ENCODE measurements at places on chromosomes 7 and 10. TPM values are rescaled to one million over a fixed set of nuclear protein-coding genes. Genes with fewer than 3 reads are reported as not detected.

DNA sequence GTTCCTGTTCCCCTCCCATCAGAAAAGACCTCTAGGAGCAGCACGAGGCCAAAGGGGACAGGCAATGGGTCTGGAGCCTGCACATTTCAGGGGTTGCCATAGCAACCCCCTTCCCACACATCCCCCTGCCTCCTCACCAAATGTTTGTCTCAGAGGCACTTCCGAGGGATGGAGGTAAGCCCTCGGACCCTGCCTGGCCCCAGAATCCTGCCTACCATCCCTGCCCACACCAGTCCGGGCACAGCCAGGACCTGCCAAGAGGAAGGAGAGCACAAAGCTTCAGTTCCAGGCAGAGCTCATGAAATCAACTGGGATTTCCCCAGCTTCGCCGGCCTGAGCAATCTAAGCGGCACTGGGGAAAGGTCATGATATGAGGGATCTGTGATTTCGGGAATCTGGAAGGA, 175.0 kb upstream of the PLXNA4 start:
- no peak overlapping the region for H3K4me3 ChIP-seq
- no peak for DNase-seq
- H3K27me3 ChIP-seq, result no peaks in the 10 kb centered on the region
- H3K36me3 ChIP-seq, result no peaks in the 10 kb centered on the region
- H3K27ac ChIP-seq, result no peak overlapping the region

DNA sequence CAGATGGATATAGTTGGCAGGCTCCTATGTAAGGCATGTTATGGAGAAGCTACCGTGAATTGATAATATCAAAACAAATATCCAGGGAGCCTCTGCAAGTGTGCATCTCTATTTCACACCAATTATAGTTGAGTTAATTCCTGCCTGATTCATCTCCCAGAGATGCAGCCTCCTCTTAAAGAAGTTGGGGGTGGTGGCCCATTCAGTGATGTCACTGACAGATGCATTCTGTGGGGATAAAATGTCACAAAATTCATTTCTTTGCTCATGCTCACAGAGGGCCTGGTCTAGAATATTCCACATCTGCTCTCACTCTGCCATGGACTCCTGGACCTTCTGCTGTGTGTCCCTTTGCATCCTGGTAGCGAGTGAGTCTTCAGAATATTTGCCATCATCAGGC, 189.1 kb upstream of the PRSS1 start:
- no peak overlapping the region for H3K4me3 ChIP-seq
- no peaks in the 10 kb centered on the region for H3K27me3 ChIP-seq
- no peak for DNase-seq
- no peak overlapping the region for H3K27ac ChIP-seq

AKR1B15 gene
- total RNA-seq, result not detected

POLR2J gene
- 73.2 TPM for total RNA-seq

DNA sequence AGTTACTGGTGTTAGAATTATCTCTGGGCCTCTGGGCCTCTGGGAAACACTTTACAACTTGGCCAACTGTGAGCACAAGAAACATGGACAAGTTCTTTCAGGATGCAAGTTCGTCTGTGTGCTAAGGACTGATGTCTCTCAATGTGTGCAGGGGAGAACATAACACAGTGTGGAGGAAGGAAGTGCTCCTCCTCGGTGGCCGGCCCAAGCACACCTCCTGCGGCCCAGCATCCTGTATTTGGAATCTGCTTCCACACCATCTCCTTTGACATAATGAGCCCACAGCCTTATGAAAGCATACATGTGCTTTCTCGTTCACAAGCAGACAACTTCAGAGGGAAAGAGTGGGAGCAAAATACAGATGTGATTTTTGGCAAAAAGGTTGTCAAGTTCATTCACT, 59.0 kb downstream of the MTPN start:
- peaks cover 18% of the 10 kb centered on the region for H3K4me1 ChIP-seq
- H3K4me3 ChIP-seq, result no peak overlapping the region
- H3K27ac ChIP-seq, result no peak overlapping the region
- no peak for DNase-seq

- H3K27ac ChIP-seq, result no peak overlapping the region
- no peak for DNase-seq
- no peaks in the 10 kb centered on the region for H3K36me3 ChIP-seq
- H3K4me3 ChIP-seq, result no peak overlapping the region
- H3K27me3 ChIP-seq, result no peaks in the 10 kb centered on the region
These were observed 40.5 kb downstream of the PDE6C start for GRCh38 chr10:93652857-93653256.

DNA sequence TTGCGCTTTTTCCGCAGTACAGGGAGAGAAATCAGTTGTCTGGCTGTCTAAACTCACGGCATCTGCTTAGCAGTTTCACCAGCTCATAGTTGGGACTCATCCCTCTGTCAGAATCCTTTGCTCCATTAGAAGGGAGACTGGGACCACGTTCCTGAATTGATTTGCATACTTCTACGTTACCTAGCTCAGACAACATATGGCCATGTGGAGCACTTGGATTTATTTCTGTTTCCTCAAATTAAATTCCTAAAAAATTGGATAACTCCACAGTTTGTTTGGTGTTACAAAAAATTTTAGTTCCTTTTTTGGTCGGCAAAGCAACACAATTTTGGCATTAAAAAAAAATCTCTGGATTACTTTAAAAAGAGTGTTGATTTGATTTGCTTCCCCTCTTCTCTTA, 614.0 kb downstream of the AUTS2 start:
- H3K27me3 ChIP-seq, result no peaks in the 10 kb centered on the region
- H3K36me3 ChIP-seq, result no peaks in the 10 kb centered on the region
- no peak overlapping the region for H3K4me3 ChIP-seq

GRCh38 chr10:74936577-74937265, 110.3 kb downstream of the KAT6B start:
- DNase-seq, result no peak
- no peak overlapping the region for H3K27ac ChIP-seq
- no peaks in the 10 kb centered on the region for H3K36me3 ChIP-seq
- H3K27me3 ChIP-seq, result no peaks in the 10 kb centered on the region
- peaks cover 14% of the 10 kb centered on the region for H3K4me1 ChIP-seq

LBX1 gene
- total RNA-seq, result 13.7 TPM

DNA sequence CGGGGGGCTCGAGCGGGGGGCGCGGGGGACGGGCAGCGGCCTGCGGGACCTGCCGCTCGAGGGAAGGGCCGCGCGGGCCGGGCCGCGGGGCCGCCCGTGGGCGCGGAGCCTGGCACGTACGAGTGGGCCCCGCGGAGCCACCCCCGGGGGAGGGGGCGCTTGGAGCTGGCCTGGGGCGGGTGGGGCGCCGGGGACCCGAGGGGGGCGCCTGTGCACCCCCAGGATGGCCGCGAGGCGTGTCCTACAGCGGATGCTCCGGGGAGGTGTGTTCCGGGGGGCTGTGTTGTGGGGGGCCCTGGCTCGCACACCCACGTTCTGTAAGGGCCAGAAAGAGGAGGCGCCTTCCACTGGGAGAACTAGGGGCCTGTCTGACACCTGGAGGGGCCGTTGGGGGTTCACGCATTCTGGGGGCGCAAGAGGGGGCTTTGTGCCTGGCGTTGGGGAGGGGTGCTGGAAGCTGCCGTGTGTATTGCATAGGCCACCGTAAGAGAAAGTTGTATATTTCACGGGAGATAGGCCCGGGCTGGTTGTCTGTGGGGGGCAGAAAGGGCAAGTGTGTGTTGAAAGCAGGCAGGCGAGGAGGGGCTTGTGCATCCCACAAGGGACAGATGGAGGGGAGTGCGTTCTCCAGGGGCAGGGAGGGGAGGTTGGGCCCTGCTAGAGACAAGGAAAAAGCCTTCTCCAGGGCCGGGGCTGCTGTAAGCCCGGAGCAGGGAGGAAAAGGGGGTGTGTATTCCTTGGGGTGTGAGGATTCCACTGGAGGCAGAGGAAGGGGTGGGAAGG, 663 bp downstream of the VPS37D start:
- peak; percentile 55 for DNase-seq
- H3K27ac ChIP-seq, result no peak overlapping the region
- H3K4me3 ChIP-seq, result peak overlapping the region; percentile 47
- peaks cover 4% of the 10 kb centered on the region for H3K4me1 ChIP-seq

DNA sequence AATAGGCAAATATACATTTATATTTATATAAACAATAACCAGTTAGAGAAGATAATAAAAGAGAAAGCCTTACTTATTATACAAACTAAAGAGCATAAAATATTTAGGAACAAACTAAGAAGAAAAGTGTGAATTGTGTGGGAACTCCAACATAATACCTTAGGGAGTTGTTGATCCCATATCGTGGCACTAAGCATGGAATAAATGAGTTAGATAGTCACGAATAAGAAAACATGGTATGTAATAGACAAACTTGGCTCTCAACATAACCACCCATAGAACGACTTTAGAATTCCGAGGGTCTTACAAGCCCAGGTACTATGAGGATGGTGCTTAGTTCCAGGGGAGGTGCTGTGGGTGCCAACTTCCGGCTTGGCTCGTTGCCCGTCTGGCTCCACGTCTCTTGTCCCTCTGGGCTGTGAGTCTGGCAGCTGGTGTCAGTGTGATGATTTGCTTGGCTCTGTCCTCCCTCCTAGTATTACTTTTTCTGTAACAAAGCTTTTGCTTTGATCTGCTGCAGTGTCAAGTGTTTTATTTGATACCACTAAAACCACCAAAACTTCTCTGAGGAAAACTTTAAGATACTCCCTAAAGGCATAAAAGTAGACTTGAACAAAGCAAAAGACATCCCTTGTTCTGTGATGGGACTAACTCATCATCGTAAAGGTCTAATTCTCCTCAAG, 9.5 kb upstream of the RBM20 start:
- H3K36me3 ChIP-seq, result no peaks in the 10 kb centered on the region
- peak; percentile 77 for DNase-seq
- H3K4me1 ChIP-seq, result peaks cover 47% of the 10 kb centered on the region
- no peak overlapping the region for H3K27ac ChIP-seq

DNA sequence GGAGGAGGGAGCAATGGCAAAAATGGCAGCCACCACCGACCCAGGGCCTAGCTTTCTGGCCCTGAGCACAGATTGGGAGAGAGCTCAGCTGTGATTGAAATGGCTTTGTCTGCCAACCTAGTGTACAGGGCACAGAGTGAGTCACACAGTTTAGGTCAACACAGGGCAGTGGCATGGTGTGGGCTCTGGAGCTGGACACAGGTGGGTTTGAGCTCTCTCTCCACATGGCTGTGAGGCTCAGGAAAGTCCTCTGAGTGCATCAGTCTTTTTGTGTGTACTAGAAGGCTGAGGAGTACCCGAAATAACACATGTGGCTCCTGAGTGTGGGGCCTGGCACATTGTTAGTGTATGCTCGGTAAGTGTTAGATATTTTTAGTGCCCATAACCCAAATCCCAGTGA, 60.2 kb upstream of the LOXL4 start:
- no peak for DNase-seq
- H3K36me3 ChIP-seq, result no peaks in the 10 kb centered on the region
- H3K27ac ChIP-seq, result no peak overlapping the region
- 0 out of 2 replicates have a peak, but pooled peaks cover 9% of the 10 kb centered on the region for H3K27me3 ChIP-seq
- H3K4me3 ChIP-seq, result no peak overlapping the region

CLRN3 gene
- not detected for total RNA-seq

GRCh38 chr7:150903606-150904005, 51.3 kb downstream of the AOC1 start:
- DNase-seq, result no peak
- 0 out of 2 replicates have a peak, but pooled peaks cover 2% of the 10 kb centered on the region for H3K4me1 ChIP-seq
- H3K27me3 ChIP-seq, result peaks cover 19% of the 10 kb centered on the region
- H3K36me3 ChIP-seq, result no peaks in the 10 kb centered on the region
- no peak overlapping the region for H3K4me3 ChIP-seq

- H3K4me3 ChIP-seq, result peak overlapping the region; percentile 7
- H3K27ac ChIP-seq, result no peak overlapping the region
- H3K36me3 ChIP-seq, result no peaks in the 10 kb centered on the region
- H3K4me1 ChIP-seq, result peaks cover 5% of the 10 kb centered on the region
These were observed 302.5 kb upstream of the GALNT17 start for GRCh38 chr7:70829221-70830059.

ADAMTS14 gene
- total RNA-seq, result 6.4 TPM

GBX1 gene
- 0.95 TPM for total RNA-seq

CLCN1 gene
- not detected for total RNA-seq

- DNase-seq, result peak; percentile 80
- no peak overlapping the region for H3K4me3 ChIP-seq
- H3K27me3 ChIP-seq, result no peaks in the 10 kb centered on the region
- no peaks in the 10 kb centered on the region for H3K36me3 ChIP-seq
- H3K27ac ChIP-seq, result no peak overlapping the region
These were observed 1002.9 kb upstream of the KCND2 start for GRCh38 chr7:119270045-119270464.

ECHDC3 gene
- total RNA-seq, result not detected

DNA sequence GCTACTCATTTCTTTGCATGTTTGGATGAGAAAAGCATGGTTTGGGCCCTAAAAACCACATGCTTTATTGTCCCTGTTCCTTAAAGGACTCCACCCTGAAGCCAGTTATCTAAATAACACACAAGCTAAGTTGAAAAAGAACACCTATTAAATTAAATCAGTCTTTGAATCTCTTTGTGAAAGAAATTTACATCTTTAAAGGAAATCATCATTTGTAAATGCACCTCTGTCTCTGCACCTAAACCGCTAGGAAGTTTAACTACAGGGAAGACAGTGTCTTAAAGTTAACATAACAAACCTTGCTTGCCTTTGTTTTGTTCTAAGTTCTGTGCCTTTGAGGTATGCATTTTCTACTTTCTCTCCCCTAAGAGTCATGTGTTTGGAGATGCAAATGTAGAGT, 52.6 kb downstream of the HTR7 start:
- no peaks in the 10 kb centered on the region for H3K36me3 ChIP-seq
- H3K4me1 ChIP-seq, result no peaks in the 10 kb centered on the region
- H3K4me3 ChIP-seq, result no peak overlapping the region
- no peak for DNase-seq

DNA sequence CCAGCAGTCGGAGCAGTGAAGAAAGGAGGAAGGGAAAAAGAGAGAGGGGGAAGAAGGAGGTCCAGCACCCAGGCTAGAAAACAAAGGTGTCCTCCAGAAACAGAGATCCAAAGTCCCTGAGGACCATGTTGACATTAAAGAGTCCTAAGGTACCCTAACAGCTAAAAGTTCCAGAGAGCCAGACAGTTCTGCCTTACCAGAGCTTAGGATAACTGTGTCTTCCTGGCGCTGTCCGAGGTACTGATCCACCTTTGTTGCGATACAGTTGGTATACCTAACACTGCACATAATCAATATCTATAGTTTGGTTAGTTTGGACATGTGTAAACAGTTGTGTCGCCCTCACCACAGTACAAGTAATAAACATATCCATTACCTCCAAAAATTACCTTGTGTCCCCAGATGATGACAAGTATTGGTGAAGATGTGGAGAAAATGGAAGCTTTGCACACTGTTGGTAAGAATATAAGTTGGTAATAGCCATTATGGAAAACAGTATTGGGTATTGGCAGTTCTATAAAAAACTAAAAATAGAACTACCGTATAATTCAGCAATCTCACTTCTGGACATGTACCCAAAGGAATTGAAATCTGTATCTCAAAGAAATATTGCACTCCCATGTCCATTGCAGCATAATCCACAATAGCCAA, 59.8 kb downstream of the GRID1 start:
- H3K4me3 ChIP-seq, result no peak overlapping the region
- no peaks in the 10 kb centered on the region for H3K4me1 ChIP-seq
- peak; percentile 45 for DNase-seq
- H3K36me3 ChIP-seq, result no peaks in the 10 kb centered on the region
- no peak overlapping the region for H3K27ac ChIP-seq

All from SJCRH30 (cell line).